ENCODE measurements at places on chromosomes 5 and 9.

DNA sequence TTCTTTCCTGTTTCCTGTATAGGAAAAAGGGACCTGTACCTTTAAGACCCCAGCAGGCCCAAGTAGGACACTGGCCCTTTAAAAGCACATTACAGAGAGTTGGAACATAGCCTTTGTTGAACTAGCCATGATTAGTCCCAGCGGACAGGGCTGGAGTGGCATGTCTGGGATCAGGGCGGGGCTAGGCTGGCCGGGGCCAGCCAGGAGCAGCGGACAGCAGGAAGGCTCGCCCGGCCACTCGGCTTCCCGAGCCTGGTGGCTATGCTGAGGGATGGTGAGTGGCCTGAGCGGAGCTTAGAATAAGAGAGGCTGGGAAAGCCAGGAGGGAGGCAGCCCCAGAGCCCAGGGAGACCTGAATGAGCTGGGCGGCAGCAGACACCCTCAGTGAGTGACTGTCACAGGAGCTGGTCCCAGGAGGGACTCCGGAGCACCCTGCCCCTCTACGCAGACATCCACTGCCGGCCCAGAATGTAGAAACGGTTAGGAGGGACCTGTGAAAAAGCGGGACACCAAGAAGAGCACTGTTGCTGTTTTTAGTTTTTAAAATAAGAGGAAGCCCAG lies 92.1 kb downstream of the DAB2IP start:
- peak; percentile 95 for DNase-seq

- no peak for DNase-seq
Observed at GRCh38 chr9:120895951-120896350, 19.0 kb upstream of the PHF19 start.

DNA sequence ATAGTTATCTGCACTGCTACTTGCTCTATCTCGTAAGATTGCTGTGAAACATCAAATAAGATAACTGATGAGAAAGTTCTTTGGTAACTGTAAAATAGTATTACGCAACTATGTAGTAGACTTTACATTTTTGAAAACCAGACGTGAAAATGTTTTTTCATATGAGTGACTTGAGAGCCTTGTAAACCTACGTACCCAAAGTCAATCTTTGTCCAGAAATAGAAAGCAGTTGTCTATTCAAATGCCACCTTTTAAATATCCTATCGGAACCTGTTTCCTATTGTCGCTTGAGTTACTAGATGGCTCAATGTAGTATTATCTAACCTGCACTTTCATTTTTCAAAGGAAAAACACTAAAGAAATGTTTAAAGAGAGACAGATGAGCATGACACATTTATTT lies 1.6 kb downstream of the FNIP1 start:
- DNase-seq: no peak

DNA sequence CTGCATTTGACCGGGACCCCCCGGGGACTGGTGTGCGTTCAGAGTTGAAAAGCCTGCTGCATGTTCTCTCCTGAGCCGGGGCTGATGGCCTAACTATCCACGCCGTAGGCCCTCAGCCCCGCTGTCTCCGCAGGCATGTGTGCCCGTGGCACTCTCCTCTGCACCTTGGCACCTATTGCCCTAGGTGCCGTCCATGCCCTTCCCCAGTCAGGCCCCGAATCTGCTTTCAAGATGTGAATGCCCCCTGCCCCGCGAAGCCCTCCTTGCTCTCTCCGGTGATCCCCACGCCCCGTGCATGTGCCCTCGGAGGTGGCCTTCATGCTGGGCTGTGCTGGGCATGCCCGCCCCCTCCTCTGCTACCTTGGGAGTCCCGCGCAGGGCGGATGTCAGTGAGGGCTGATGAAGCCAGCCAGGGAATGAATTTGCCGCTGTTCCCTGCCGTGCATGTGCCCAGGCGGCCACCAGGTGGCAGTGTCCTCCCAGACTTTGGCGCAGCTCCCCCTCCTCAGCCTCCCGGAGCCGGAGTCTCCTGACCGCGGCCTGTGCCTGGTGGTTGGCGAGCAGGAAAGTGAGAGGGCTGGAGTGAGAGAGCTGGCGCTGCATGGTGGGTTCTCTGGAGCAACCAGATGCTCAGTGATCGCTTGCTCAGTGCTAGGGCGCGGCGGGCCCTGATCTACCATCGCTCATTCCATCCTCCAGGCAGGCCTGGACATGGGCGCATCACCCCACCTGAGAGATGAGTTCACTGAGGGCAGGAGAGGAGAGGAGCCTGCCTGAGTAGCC lies 112.9 kb upstream of the LMX1B start:
- peak; percentile 91 for DNase-seq

DNA sequence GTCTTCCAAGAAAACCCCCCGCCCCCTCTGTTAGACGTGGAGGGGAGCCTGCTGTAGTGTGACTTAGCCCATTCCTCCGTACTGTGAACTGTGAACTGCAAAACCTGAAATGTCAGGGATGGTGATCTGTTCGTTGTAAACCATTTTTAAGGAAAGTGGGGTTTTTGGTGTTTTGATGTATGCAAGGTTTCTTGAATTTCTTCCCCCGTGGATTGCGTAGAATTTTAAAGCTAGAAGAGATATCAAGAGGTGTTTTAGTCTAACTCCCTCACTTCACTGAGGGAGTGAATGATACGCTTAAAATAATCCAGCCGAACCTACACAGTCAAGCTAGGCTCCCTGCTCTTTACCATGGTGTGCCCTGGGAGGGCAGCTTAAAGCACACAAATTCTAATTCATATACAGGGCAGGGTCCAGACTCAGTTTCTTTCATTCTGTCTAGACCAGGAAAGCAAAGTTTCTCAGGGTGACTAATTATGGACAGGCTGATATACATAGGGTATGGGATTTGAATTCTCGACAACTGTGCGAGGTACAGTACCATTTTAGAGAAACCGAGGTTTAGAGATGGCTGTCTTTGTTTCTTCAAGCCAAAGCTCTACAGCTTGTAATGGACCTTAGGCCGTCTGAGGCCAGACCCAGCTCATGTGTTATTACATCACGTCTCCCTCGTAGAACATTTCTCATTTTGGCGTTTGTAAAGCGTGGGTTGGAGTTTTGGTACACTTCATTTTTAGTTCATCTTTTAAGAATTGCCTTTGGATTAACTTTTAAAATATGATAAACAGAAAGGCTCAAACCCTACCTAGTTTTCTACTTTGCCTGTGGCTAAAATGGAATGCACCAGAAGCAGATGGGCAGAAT lies 2.7 kb downstream of the PTGER4 start:
- DNase-seq: no peak

GRCh38 chr5:76675364-76675763 lies 40.6 kb upstream of the F2R start:
- DNase-seq: no peak

DNA sequence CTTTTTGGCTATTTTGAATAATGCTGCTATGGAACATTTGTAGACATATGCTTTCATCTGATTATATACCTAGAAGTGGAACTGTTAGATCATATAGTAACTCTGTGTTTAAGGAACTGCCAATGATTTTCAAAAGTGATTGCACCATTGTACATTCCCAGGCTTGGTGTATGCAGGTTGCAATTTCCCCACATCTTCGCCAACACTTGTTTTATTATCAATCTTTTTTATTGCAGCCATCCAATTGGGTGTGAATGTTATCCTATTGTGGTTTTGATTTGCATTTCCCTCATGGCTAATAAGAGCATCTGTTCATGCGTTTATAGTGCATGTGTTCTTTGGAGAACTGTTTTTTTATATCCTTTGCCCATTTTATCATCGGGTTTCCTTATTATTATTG lies 81.3 kb downstream of the PLAC8L1 start:
- no peak for DNase-seq

GRCh38 chr5:176406436-176407052 lies 9.8 kb downstream of the CLTB start:
- no peak for DNase-seq

DNA sequence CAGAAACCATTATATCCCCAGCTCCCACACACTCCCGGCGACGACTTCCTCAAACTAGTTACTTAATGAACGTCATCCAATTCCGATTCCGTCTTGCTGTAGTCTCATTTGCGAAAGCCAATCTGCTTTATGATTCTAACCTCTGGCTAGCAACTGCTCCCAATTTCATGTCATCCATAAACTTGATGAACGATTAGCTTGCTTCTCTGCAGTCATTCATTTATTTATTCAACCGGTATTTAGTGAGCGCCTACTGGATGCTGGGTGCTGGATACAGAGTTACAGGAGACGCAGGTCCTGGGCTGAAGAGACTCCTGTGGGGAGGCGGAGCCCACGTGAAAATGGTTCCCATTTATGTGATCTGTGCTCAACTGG lies 46.2 kb downstream of the TSPAN17 start:
- no peak for DNase-seq

DNA sequence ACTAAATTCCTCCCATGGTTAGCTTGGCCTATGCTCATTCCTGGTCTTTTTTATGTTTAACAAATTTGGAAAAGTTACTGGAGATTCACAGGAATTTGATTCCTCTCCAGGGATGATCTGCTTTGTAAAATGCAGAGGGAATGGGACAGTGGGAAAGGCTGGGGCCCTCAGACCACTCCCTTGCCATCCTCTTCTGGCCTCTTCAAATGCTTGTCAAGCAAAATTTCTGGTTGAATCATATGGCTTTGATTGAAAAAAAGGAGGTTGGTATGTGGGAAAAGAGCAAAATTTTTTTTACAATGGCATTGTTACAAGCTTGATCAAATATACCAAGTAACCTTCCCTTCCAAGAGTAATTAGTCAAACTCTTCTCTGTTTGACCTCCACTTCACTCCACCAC lies 225.1 kb downstream of the PIK3R1 start:
- no peak for DNase-seq

DNA sequence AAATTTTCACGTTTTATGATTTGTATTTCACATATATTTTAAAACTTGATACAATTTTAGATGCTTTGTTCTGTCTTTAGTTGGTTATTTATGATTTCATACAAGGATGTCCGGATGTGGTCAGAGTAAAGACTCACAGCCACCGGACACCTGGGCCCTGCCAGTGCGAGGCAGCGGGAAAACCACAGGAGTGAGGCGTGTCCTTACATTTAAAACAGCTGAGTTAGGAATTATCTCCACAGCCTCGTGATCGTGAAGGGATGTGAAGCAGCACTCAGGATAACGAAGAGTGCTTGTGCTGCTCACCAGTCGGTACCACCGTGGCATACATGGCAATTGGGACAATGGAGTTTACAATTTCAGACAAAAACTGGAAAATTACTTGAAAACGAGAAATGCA lies 14.0 kb downstream of the SNX18 start:
- no peak for DNase-seq

GRCh38 chr9:22446950-22447617 lies 460 bp downstream of the DMRTA1 start:
- DNase-seq: peak; percentile 63

DNA sequence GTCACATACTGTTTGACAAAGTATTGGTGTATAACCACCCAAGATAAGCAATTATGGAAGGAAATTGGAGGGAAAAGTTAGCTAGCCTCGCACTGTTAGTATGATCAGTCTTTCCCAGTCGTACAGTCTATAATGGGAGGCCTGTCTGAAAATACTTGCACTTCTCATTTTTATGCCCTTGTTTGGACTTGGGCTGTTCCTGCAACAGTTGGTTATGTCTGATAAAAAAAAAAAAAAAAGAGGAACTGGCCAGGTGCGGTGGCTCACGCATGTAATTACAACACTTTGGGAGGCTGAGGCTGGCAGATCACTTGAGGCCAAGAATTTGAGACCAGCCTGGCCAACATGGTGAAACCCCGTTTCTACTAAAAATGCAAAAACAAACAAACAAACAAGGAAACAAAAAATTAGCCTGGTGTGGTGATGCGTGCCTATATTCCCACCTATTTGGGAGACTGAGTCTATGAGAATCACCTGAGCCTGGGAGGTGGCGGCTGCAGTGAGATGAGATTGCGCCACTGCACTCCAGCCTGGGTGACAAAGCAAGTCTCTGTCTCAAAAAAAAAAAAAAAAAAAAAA lies 58.3 kb upstream of the ANKRD33B start:
- DNase-seq: no peak

DNA sequence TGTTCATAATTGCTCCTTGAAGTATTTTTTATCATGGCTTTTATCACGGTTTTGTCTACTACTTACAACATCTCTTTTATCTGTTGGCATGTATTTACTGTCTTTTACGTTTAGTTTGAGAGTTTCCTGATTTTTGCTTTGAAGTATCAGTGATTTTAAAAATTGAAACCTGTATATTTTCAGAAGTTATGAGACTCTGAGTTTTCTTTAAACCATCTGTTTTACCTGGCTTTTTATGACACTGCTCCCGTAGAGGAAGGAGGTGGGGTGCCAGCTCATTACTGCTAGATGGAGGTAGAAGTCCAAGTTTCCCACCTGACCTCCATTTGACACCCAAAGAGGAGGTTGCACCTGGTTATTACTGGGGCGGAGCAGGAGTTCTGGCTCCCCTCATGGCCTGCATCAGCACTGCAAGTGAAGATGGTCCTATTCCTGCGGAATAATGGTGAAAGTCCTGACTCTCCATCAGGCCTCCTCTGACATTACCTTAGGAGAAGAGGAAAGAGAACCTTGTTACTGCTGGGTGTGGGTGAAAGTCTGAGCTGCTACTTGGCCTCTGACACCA lies 10.0 kb upstream of the ZNF131 start:
- no peak for DNase-seq

- peak; percentile 90 for DNase-seq
Observed at GRCh38 chr9:136093995-136094881, 851 bp downstream of the NACC2 start.

DNA sequence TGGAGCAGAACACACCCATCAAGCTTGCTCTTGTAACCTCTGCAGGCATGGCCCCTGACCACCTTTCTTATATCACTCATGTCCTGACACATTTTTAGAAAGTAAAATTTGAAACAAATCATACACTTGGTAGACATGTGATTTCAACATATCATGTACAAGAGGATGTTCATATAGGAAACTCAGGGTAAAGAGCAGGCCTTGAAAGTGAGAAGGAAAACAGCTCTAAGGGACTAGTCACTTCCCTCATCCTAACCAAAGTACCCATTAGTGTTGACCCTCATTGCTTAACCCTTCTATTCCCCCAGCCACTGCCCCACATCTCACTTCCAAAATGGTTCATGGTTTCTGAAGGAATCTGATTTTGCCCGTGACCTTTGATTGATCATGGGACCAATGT lies 492.4 kb upstream of the KLF4 start:
- DNase-seq: no peak
